Tibial nerve (tissue), 4 donors: ENCODE measurements at places on chromosomes 5 and 9. TPM values are rescaled to one million over a fixed set of nuclear protein-coding genes. Genes with fewer than 3 reads are reported as not detected.

Gene PCDHA9
- 0.84 TPM for total RNA-seq

Gene NUTM2G
- not detected for total RNA-seq

Gene TENT4A
- total RNA-seq = 31.5 TPM

Gene TMEM171
- not detected for total RNA-seq

Gene PCDHB16
- 9.2 TPM for total RNA-seq

Gene CER1
- not detected for total RNA-seq

Gene OTP
- total RNA-seq = not detected

Gene C5orf58
- total RNA-seq = not detected

- no peak for DNase-seq
- no peaks in the 10 kb centered on the region for H3K27me3 ChIP-seq
- H3K27ac ChIP-seq = no peak overlapping the region
- H3K4me3 ChIP-seq = no peak overlapping the region
- H3K36me3 ChIP-seq = no peaks in the 10 kb centered on the region
Measured at GRCh38 chr9:120636194-120636957, 56.4 kb upstream of the CDK5RAP2 start.

GRCh38 chr5:164748861-164749260 is 1243.4 kb downstream of the MAT2B start:
- no peaks in the 10 kb centered on the region for H3K4me1 ChIP-seq
- H3K36me3 ChIP-seq = no peaks in the 10 kb centered on the region
- no peaks in the 10 kb centered on the region for H3K27me3 ChIP-seq
- H3K27ac ChIP-seq = no peak overlapping the region

- no peaks in the 10 kb centered on the region for H3K27me3 ChIP-seq
- no peak overlapping the region for H3K4me3 ChIP-seq
- H3K27ac ChIP-seq = no peak overlapping the region
- no peaks in the 10 kb centered on the region for H3K36me3 ChIP-seq
- DNase-seq = no peak
Measured at GRCh38 chr5:103466495-103466894, 96.1 kb downstream of the NUDT12 start.

GRCh38 chr9:121857928-121858327 is 206.5 kb downstream of the DAB2IP start:
- no peaks in the 10 kb centered on the region for H3K36me3 ChIP-seq
- DNase-seq = no peak
- no peak overlapping the region for H3K27ac ChIP-seq
- H3K27me3 ChIP-seq = no peaks in the 10 kb centered on the region
- no peaks in the 10 kb centered on the region for H3K4me1 ChIP-seq

GRCh38 chr5:64165160-64165499 is 513 bp upstream of the RNF180 start:
- no peaks in the 10 kb centered on the region for H3K4me1 ChIP-seq
- peak overlapping the region; percentile 86 for H3K4me3 ChIP-seq
- DNase-seq = no peak
- H3K27me3 ChIP-seq = peaks cover 4% of the 10 kb centered on the region
- no peaks in the 10 kb centered on the region for H3K36me3 ChIP-seq

- H3K36me3 ChIP-seq = peaks cover 19% of the 10 kb centered on the region
- DNase-seq = no peak
- H3K27ac ChIP-seq = no peak overlapping the region
- no peaks in the 10 kb centered on the region for H3K27me3 ChIP-seq
- no peak overlapping the region for H3K4me3 ChIP-seq
- H3K4me1 ChIP-seq = no peaks in the 10 kb centered on the region
Measured at GRCh38 chr9:92359394-92359995, 33.7 kb downstream of the CENPP start.

- no peak overlapping the region for H3K27ac ChIP-seq
- H3K27me3 ChIP-seq = no peaks in the 10 kb centered on the region
- no peak overlapping the region for H3K4me3 ChIP-seq
- no peak for DNase-seq
- H3K36me3 ChIP-seq = no peaks in the 10 kb centered on the region
Measured at GRCh38 chr5:67160985-67161384, 35.6 kb downstream of the CD180 start.

- no peaks in the 10 kb centered on the region for H3K27me3 ChIP-seq
- H3K4me1 ChIP-seq = peaks cover 55% of the 10 kb centered on the region
- no peaks in the 10 kb centered on the region for H3K36me3 ChIP-seq
- no peak overlapping the region for H3K4me3 ChIP-seq
- no peak overlapping the region for H3K27ac ChIP-seq
Measured at GRCh38 chr9:121776739-121777637, 125.6 kb downstream of the DAB2IP start.

- H3K27ac ChIP-seq = no peak overlapping the region
- peaks cover 20% of the 10 kb centered on the region for H3K4me1 ChIP-seq
Measured at GRCh38 chr9:69131682-69132081, 42.4 kb upstream of the TJP2 start.

DNA sequence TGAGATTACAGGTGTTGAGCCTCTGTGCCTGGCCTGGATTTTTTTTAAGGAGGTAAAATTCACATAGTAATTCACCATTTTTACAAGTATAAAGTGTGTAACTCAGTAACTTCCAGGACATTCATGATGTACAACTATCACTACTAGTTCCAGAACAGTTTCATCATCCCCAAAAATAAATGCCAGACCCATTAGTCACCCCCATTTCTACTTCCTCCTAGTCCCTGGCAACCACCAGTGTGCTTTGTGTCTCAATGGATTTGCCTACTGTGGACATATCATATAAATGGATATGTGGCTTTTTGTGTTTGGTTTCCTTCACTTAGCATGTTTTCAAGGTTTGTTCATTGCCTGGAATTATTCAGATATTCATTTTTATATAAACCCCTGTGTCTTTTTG is 72.5 kb upstream of the PANK3 start:
- no peaks in the 10 kb centered on the region for H3K36me3 ChIP-seq
- no peak overlapping the region for H3K4me3 ChIP-seq
- H3K27me3 ChIP-seq = no peaks in the 10 kb centered on the region
- peaks cover 38% of the 10 kb centered on the region for H3K4me1 ChIP-seq
- DNase-seq = peak; percentile 34

- no peak overlapping the region for H3K27ac ChIP-seq
- DNase-seq = no peak
- no peaks in the 10 kb centered on the region for H3K36me3 ChIP-seq
- H3K4me3 ChIP-seq = no peak overlapping the region
- H3K27me3 ChIP-seq = no peaks in the 10 kb centered on the region
Measured at GRCh38 chr5:79878721-79879336, 112.2 kb downstream of the MTX3 start.

DNA sequence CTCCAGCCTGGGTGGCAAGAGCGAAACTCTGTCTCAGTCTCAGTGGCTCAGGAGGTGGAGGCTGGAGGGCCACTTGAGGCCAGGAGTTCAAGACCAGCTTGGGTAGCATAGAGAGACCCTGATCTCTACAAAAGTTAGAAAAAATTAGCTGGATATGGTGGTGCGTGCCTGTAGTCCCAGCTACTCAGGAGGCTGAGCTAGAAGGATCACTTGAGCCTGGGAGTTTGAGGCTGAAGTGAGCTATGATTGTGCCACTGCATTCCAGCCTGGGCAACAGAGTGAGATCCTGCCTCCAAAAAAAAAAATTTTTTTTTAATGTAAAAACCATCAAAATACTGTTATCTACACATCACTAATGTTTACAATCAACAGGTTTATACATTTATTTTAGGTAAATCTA is 24.6 kb downstream of the DENND4C start:
- no peaks in the 10 kb centered on the region for H3K27me3 ChIP-seq
- H3K4me3 ChIP-seq = no peak overlapping the region
- H3K27ac ChIP-seq = no peak overlapping the region
- peaks cover 10% of the 10 kb centered on the region for H3K36me3 ChIP-seq

DNA sequence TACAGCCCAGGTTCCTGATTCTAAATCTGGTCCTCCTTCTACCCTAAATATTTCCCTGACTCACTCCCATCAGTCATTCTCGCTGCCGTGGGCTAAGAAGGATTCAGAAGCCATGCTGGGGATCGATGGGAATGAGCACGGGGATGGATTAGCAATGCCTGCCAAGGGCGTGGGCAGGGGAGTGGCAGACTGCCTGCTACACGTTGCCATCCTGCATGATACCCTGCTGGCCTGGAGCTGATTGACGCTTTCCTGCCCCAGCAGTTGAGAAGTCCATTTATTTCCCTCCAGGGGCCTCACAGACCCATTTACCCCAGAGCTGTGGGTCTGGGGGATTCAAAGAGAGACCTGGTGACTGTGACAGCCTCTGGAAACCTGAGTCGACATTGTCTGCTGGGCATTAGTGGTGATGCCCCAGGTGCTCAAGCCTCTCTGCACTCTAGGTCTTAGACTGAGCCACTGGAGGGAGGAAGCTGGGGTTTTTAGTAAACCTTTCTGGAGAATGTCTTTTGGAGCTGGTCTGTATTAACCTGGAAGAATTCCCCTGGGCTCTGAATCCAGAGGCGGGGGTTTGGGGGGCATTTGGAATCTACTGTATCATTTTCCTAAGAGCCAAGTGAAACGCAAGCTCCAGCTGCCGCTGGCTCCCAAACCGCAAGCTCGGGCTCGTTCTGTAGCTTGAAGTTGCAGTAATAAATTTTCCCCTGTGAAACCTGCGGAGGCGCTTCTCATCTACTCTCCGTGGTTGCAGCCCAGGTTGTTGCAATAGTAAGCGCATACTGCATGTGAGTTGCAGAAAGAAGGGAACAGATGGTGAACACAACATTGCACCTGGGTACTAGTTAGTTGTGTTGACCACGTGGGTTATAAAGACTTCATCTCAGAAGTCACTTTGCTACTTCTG is 76.3 kb upstream of the RAPGEF1 start:
- H3K27me3 ChIP-seq = peaks cover 61% of the 10 kb centered on the region
- no peaks in the 10 kb centered on the region for H3K4me1 ChIP-seq
- H3K4me3 ChIP-seq = no peak overlapping the region
- H3K27ac ChIP-seq = no peak overlapping the region

DNA sequence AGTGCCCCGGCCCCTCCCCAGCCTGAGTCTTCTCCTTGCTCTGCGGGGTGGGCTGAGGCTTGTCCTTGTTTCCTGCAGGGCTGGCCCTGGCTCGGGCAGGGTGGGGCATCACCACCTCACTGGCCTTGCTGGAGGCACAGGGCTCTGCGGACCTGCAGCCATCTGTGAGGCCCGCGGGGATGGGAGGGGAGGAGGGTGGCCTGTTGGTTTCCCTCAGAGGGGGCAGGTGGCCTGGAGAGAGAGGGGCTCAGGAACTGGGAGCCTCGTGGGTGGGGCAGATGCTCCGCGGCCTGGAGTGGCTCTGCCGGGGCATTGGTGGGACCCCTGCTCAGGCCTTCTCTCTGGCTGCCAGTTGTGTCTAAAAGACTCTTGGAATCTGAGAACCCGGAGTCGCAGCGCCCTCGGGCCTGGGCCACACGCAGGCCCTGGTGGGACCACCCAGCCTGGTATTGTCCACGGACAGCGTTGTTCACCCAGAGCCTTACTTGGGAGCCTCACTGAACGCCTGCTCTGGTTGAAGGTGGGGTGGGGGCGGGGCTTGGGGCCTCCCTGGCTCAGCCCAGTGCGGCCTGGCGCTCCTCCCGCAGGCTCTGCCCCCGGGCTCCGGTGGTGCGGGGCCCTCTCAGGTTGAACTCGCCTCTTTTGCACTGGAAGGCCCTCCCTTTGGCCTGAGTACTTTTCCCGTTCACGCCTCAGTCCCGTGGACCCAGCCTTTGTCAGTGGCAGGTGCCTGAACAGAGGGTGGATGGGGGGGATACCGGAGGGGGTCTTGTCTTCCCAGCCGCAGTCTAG is 111.3 kb downstream of the RXRA start:
- peaks cover 6% of the 10 kb centered on the region for H3K4me1 ChIP-seq
- H3K4me3 ChIP-seq = no peak overlapping the region
- H3K36me3 ChIP-seq = no peaks in the 10 kb centered on the region

DNA sequence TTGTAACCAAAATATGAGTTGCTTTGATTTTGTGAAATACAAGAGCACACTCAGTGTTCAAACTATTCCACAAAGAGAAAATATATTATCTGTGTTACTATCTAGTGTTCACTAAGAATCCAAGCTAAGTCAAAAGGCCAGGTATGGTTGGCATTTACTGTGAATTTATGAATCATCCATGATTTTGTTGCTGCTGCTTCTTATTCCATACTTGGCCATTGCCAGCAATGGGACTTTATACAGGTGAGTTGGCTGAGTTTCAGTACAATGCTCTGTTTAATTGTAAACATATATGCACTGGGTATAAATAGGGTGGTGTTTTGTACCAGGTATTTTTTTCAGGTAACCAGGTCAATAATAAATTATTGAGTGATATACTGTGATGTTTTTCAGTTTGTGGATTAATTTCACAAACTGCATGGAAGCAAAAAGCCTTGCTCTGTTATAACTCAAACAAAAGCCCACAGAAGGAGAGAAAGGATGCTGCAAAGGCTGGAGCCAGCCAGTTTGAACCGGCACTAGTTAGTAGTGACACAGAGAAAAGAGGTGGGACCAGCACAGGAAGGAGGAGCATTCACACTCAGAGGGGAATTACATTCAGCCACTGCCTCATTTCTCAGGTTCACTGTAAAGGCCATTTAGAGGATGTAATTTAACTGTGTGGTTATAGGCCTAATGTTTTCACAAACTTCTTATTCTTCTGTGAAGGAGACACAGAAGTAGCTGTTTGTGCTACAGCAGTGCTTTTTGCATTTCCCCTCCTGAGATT is 381.8 kb downstream of the ADGRV1 start:
- peaks cover 30% of the 10 kb centered on the region for H3K4me1 ChIP-seq
- no peak overlapping the region for H3K4me3 ChIP-seq
- H3K27me3 ChIP-seq = no peaks in the 10 kb centered on the region
- no peaks in the 10 kb centered on the region for H3K36me3 ChIP-seq
- DNase-seq = no peak

GRCh38 chr5:67222243-67223025 is 25.8 kb upstream of the CD180 start:
- no peak overlapping the region for H3K4me3 ChIP-seq
- no peaks in the 10 kb centered on the region for H3K36me3 ChIP-seq
- peaks cover 3% of the 10 kb centered on the region for H3K4me1 ChIP-seq
- H3K27ac ChIP-seq = no peak overlapping the region

- no peak overlapping the region for H3K4me3 ChIP-seq
- no peak overlapping the region for H3K27ac ChIP-seq
- H3K4me1 ChIP-seq = no peaks in the 10 kb centered on the region
- H3K36me3 ChIP-seq = peaks cover 13% of the 10 kb centered on the region
- DNase-seq = no peak
- no peaks in the 10 kb centered on the region for H3K27me3 ChIP-seq
Measured at GRCh38 chr5:54073735-54074134, 236.6 kb downstream of the ARL15 start.

GRCh38 chr9:101139082-101139481 is 110.6 kb downstream of the PLPPR1 start:
- H3K4me1 ChIP-seq = no peaks in the 10 kb centered on the region
- no peak for DNase-seq
- H3K27me3 ChIP-seq = no peaks in the 10 kb centered on the region

- H3K27ac ChIP-seq = no peak overlapping the region
- no peaks in the 10 kb centered on the region for H3K36me3 ChIP-seq
- no peak overlapping the region for H3K4me3 ChIP-seq
- no peaks in the 10 kb centered on the region for H3K27me3 ChIP-seq
Measured at GRCh38 chr5:136743052-136743451, 377.7 kb upstream of the TRPC7 start.
